Midbrain (tissue), 1 donor: ENCODE measurements at places on chromosomes 4 and X.

DNA sequence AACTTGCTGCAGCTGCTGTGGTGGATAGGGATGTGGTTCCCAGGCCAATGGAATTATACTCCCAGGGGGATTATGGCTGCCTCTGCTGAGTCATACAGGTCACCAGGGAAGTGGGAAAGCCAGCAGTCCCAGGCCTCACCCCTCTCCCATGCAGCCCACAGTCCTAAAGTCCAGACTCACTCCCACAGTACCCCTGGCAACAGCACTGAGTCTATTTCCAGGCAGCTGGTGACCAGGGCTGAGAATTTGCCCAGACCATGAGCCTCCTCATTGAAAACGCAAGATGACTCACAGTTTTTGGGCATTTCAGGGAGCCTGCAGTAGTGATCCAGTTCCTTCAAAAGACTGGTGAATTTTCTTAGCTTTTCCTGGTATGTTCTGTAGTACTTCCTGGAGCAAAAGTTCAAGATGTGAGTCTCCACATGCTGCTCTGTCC is 137.6 kb downstream of the NPNT start:
- no peak for DNase-seq

DNA sequence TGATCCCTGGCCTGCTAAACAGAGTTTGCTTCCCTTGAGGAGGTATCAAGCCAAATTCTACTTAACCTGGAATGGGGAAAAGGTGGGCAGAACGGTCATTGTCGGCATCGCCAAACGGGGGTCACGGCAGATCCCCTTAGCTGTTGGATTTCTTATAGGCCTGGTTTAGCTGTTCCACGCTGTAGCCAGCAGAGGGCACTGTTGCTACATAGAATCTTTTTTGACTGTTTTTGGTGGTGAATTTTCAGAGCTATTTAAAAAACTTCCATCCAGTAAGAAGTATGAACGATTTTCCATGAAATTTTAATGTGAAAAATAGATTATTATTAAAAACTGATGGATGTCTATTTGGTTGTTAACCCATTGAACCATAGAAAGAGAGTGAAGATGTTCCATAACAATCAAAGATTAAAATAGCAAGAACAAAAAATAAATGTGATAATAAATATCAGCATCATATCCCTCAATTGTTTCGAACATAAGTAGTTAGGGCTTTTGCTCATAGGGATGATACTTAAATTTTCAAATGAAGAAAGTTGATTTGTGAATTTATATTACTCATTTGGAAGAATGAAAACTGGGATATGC is 56.6 kb downstream of the LINC00632 start:
- peak; percentile 64 for DNase-seq

DNA sequence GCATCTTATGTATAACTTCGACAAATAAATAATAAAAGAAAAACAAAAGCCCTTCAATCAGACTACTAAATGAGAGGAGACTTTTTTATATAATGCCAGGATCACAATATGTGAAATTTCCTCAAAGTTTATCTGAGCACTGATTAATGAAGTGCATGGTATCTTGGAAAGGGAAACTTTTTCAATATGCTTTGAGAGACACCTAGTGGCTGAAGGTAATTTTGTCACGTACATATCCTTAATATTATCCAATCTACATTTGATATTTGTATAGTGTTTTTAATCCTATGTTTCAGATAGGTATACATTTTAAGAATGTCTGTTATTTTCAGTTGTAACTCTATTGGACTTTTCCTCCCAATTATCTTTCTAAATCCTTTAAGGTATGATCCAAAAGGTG is 146.8 kb downstream of the KLHL4 start:
- peak; percentile 37 for DNase-seq

DNA sequence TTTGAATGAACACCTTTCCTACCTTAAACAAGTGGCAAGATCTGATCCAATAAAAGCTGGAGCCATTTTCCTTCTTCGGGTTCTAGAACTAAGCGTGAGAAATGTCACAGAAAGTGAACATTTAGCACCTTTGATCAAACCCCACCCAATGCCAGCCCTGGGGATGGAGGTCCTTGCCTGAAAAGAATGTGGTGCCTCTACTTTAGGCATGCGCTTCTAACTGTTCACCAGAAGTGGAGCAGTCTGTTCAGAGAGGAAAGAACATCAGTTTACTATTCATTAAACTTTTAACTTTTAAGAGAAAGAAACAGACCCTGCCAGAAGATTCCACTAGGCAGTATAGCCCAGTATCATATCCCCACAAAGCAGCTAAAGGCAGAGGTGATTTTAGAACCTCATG is 75.9 kb downstream of the INTS12 start:
- no peak for DNase-seq

DNA sequence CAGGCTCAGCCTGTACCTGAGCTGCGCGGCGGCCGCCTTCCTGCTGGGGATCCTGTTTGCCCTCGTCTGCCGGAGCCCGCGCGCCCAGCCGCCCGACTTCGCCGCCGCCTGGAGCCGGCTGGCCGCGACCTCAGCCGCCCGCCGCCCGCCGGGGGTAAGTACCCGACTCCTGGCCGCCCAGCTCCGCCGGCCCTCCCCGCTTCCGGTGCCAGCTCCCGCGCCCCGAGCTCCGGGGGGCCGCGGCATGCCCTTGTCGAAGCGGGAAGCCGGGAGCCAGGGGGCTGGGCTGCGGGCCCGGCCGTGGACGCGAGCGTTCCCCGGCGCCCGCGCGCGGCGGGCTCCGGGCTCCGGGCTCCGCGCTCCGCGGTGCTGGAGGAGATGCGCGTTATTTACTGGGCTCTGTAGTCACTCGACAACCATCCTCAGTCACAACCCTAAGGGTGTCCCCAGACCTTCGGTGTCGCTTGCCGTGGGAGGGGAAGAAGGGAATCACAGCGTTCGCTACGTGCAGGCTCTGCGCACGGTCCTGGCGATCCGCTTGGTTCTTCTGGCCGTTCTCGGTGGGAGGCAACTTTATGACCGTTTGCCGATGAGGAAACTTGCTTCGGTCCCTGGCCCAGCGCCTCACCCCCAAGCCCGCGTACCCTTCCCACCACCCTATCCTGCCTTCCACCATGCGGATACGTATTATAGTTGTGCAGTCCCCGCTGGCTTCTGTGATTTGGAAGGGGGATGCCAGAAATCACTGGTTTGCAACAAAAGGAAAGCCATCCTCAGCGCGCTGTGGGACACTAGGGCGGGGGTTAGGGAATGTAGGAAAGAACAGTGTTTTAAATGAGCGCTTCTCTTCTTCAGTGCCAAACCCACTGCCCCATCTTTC is 944 bp downstream of the SNX25 start:
- DNase-seq, result peak; percentile 52
